ENCODE measurements at places on chromosomes 2 and 18.

GRCh38 chr18:72692595-72692994 is 148.5 kb upstream of the CBLN2 start:
- no peak for DNase-seq

- no peak for DNase-seq
These were observed 60.0 kb downstream of the SLC16A14 start for GRCh38 chr2:230008708-230009066.

GRCh38 chr2:12504443-12504842 is 212.3 kb upstream of the TRIB2 start:
- no peak for DNase-seq

DNA sequence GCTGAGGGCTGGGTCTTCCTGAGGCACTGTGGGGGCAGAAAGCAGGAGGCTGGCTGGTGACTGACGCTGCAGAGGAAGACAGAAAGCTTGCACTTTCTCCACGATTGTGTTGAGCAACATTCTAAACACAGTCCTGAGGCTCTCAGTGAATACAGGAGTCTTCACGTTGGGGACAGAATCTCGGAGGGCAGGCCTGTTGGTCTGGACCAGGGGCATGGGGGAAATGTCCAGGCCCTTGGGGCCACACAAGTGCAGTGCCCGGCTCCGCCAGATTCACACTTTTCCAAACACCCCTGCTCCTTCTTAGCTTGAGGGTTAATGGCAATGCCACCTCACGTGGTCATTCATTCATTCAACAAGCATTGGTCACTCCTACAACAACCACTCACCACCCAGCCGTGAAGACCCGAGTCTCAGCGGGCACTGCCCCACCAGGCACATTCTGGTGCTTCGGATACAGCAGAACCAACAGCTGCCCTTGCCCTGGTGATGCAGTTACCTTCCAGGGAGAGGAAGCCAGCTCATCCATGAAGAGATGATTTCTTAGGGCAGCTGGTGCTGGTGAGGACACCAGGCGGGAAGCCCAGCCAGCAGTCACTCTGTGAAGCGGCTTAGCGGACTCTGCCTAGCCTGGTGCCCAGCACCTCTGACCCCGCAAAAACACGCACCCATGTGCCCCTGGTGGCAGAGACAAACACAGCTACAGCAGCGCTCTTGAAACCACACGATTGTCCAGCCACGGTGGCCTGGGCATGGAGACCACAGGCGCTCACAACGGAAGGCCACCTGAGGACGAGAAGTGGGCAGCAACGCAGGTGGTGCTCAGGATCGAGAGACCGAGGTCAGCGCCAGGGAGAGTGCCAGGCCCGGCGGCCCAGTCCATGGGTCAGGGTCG is 10.9 kb upstream of the GPC1 start:
- no peak for DNase-seq

DNA sequence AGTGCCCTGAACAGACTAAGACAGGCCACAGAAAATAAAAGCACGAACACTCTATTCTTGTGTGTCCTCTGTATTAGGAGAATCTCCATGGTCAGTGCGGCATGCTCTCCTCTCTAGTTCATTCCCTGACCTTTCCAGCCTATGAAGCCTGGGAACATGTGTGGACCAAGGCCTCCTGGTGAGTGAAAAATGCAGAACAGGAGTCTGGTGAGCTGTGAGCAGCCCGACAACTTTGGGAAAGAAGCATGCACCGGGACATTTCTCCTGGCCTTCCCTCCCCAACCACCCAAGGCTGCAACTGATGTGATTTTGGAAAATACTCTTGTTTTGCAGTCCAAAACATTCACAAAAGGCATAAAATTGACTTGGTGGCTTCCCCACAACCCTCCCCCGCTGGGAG is 878.3 kb upstream of the ID2 start:
- DNase-seq: no peak

- no peak for DNase-seq
These were observed 64.8 kb upstream of the PID1 start for GRCh38 chr2:229335877-229336346.

DNA sequence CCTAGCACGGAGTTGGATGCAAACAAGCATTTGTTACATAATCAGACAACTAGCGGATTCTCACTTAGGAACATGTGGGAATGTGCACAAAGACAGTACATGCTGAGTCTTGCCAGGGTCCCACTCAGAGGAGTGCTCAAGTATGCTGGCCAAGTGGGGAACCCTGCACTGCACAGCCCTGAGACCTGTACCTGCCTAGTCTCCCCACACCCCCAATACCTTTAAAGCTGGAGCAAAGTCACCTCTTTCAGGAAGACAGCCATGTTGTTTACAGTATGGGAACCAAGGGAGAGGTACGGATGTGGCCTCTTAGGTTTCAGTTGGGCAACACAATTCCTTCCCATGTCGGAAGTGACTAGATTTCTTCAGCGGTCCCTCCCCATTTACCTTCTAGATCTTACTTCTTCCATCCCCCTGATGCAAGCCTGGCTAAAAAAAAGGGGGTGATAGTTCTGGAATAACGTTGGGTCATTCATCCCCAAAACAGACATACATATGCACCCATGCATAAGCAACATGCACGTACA is 10.7 kb downstream of the CXCR1 start:
- no peak for DNase-seq

- DNase-seq: no peak
These were observed 30.2 kb upstream of the MAPRE2 start for GRCh38 chr18:35010993-35011392.

DNA sequence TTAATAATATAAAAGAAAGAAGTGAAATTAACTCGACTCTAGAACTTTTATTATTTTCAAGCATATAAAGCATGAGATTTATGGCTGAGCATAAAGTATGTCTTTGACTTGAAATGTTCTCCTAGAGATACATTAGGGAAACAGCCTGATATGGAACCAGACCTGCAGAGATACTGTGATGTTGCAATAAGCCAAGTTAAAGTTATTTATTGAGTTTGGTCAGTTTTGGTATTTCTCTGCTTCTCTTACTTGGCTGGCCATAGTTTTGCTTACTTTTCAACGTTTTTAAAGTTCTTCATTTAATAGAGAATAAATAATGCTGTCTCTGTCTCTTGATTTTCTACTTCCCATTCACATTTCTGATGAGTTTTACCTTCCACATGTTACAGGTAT is 76.0 kb downstream of the GFPT1 start:
- DNase-seq: no peak

DNA sequence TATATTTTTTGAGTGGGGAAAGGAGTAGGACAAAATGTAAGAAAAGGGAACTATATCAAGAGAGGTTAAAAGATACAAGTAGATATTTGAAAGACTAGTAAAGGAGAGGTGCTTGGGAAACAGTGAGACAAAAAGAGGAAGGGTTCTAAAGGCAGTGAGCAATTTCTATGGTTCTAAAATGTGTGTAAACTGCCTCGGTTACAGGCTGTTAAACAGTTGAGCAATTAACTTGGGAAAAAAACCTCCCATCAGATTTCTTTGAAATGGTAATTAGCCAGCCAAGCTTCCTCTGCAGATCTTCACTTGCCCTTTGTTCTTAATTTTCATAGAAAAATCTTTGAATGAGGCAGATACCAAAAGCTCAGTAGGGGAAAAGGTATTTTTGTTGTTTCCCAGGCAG is 238.7 kb upstream of the KCNH7 start:
- no peak for DNase-seq

- no peak for DNase-seq
These were observed 13.7 kb upstream of the SKOR2 start for GRCh38 chr18:47265197-47265596.

- DNase-seq: no peak
These were observed 205.2 kb downstream of the PRKCE start for GRCh38 chr2:45856391-45857274.

DNA sequence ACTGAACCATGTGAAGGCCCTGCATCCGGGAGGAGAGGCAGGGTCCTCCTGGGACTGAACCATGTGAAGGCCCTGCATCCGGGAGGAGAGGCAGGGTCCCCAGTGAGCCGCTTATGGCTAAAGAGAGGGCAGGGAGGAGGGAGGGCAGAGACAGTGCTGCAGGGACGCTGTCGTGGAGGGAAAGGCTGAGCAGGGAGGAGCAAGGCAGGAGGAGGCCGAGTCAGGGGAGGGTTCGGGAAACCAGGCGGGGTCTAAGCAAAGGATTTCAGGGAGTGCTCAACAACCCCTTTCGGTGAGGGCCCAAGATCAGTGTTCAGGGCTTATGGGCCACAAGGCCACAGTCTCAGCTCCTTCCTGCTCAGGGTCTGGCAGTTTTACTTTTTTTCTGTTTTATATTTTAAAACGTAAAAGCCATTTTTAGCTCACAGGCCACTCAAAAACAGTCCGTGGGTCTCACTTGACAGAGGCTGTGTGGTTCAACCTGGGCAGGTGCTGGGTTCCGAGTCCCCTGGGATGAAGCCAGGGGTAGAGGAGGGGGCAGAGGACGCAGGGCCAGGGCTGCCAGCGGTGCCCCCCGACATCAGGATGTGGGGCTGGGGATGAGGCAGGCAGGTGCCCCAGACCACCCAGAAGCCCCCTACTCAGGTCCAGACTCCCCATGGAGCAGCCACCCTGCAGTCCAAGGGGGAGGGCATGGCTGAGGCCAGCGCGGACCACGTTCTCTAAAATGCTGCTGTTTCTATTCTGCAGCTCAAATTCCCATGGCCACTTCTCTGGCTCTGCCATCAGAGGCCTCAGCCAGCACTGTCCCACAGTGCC is 5.2 kb downstream of the TMEM18 start:
- DNase-seq: no peak

- DNase-seq: no peak
These were observed 222.4 kb upstream of the APCDD1 start for GRCh38 chr18:10232062-10232461.

DNA sequence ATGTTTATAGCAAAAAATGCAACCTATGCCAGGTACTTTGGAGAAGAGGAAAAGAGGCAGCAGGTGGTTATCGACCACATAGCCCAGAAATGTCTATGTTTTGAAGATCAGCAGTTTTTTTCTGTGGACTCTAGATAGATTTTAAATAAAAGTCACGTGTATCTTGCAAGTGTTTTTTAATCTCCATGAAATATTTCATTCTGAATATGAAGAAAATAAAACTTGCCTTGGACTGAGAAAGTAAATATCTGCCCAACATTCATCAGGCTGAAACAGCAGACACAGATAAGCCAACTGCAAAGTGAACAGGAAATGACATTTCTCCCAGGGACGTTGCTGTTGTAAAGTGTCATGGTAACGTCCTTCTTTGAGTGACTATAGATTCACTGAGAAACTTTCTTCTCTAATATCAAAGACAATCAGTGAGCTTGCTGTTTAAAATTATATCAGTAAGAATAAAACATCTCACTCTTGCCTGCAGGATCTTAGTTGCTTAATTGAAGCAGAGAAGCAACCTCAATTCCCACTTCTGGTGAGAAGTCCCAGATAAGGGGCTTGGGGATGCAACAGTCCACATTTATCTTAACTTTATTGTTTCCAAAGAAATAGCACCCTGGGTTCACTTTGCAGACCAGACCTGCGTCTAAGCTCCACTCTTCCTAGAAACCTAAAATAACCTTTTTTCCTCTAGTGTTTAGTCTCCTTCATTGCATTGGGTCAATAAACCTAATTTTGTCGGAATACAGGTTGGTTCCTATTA is 6.3 kb downstream of the MYOM1 start:
- DNase-seq: no peak

DNA sequence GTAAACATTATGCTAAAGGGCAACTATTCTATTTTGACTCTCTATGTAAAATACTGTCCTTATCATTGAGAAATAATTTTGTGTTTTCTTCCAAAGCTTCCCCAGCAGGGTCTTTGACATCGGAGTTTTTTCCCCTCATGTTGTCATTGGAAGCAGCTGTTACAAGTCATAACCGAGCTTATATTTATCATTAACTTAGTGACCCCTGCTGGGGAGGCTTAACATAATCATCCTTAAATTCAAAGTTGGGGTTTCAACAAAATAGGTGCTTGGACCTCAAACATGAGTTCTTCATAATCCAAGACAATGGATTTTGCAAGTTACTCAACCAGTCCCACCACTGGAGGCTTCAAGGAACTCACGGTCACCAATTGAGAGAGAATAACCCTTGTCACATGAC is 330.9 kb downstream of the DCC start:
- DNase-seq: no peak

DNA sequence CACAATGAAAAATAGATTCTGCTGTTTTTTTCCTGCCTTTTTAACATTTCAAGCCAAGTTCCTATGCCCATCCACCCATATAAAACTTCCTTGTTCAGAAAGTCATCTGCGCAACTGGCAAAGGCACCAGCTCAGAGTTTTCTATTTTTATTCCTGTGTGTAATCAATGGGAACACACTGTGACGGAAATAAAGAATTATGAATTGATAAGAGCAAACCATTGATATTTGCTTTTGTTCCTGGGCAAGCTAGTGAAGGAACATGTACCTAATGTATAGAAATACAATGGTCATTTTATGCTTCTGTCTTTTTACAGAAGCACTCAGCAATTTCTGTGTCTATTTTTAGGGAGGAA is 30.8 kb upstream of the AAK1 start:
- DNase-seq: no peak

GRCh38 chr2:86035883-86036668 is 69.6 kb downstream of the POLR1A start:
- no peak for DNase-seq

- no peak for DNase-seq
These were observed 54.4 kb downstream of the CWC22 start for GRCh38 chr2:179952658-179953057.

GRCh38 chr2:71045865-71046548 is 22.4 kb upstream of the NAGK start:
- no peak for DNase-seq

DNA sequence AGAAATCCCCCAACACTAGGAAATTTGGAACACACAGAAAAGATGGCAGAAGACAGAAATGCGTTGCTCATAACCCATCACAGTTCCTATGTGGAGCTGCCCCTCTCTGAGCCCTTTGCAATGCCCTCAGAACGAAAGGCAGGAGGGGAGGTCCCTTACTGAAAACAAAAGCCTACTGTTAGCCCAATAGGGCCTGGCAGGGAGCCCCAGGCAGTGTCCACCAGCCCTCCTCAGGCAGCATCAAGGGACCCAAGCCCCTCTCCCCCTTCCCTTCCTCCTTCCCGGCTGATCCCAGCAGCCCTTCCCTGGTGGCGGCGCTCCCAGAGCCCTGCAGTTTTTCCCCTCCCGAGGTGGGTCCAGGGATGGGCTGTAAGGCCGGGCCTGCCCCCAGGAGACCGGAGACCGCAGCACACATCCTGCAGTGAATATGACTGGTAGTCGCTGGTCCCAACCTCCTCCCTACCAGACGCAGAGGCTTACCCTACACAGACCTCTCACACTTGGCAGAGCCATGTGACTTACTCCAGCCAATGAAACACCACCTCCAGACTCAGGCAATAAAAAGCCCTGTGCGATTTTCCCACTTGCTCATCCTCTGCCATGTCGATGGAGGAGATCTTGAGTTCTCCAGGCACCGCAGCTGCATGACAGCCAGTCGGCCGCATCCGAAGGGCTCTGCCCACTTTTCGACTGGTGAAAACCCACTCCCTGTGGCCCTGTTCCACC is 19.4 kb upstream of the DUSP2 start:
- no peak for DNase-seq

DNA sequence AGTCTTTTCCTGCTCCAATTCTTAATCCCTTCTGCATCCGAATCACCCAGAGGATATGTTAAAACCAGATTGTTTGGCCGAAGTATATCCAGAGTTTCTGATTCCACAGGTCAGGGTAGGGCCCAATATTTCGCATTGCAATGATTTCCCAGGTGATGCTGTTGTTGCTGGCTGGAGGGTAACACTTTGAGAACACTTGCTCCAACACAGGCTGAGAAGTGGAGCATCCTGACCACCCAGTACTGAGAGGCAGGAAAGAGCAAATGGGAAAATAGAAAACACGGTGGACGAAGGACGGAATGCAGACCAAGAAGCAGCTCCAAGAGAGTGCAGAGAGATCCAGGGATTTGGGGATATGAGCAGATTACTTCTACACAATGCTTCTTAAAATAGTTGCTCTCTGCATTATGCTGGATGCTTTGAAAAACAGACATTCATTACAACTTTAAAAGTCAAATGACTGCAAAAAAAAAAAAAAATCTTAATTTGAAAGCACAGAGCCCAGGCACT is 362.2 kb upstream of the SLC14A2 start:
- DNase-seq: no peak
